ENCODE measurements at places on chromosomes 7 and 10.

DNA sequence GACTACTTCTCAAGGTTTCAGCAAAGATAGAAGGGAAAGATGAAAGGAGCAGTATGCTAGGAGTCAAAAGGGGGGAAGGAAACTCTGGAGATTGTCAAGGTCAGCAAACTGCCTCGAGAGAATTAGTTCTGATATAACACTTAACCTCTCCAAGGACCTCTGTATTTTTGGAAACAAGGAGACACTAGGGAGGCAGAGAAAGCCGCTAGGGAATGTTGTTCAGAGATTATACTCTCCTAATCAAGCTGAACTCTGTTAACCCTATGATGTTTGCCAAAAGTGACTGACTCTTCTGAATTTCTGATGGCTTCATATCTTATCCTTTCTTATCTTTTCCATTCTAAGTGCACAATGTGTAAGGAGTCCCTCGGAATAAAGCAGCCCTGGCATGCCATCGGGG lies 27.1 kb downstream of the CREM start:
- DNase-seq: no peak

- DNase-seq: no peak
Measured at GRCh38 chr10:93478873-93479272, 3.3 kb downstream of the MYOF start.

GRCh38 chr10:70714245-70714644 lies 41.9 kb downstream of the ADAMTS14 start:
- no peak for DNase-seq

GRCh38 chr10:80702143-80702542 lies 164.4 kb downstream of the SH2D4B start:
- no peak for DNase-seq

All from A172 (cell line).